Heart right ventricle (tissue), 16 donors: ENCODE measurements at places on chromosomes 11 and 22.

GRCh38 chr22:45897736-45898135 is 79.2 kb downstream of the WNT7B start:
- peak; percentile 1 for DNase-seq

DNA sequence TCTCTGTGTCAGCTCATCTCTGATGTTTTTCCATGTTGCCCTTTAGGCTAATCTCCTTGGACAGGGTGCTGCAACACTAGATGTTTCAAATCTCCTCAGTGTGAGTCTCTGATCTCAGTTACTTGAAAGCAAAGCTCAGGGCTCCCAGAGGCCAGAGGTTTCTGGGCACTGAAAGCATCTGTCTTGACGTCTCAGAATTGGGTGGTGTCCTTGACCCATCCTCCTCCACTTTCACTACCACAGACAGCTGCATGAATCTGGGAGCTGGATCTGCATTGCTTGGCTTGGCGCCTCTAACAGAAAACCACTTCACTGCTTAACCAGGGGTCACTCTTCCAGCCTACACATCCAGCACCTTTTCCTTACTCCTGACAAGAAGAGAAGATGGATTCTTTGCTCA is 399.4 kb downstream of the NXPE2 start:
- DNase-seq: no peak

- no peak for DNase-seq
These were observed 120.2 kb downstream of the METTL15 start for GRCh38 chr11:28228196-28228895.

DNA sequence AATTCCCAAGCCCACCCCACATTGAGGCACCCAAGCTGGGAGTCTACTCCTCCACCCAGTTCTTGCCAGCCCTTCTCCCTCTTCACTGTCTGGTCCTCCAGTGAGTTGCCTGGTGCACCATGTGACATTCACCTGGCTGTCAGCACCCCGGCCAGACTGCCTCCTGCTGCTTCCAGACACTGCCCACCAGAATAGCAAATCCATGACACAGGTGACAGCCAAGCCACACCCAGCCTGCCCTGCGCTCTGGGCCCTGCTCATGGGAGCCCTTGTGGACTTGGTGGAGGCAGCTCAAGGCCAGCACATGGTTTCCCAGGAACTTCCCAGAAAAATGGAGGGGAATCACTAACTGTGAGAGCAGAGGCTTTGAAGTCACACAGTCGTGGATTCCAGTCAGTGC is 96.3 kb upstream of the CSNK2A3 start:
- DNase-seq: no peak

DNA sequence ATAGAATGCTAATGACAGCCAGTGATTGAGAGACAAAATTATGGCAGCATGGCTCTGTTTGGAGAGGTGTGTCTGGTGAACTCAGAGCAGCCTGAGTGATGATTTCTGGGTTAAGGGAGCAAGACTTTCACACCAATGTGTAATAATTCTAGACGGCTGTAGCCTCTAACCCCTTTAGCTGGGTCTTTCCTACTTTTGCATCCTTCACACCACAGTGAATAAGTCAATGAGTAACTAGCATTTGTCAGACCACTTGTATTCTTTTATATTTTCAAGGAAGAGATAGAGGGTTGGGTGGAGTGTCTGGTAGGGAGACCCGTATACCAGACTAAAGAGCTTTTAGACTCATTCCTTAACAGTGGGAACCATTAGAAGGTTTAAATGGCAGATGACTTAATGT is 50.4 kb downstream of the ATXN10 start:
- no peak for DNase-seq

DNA sequence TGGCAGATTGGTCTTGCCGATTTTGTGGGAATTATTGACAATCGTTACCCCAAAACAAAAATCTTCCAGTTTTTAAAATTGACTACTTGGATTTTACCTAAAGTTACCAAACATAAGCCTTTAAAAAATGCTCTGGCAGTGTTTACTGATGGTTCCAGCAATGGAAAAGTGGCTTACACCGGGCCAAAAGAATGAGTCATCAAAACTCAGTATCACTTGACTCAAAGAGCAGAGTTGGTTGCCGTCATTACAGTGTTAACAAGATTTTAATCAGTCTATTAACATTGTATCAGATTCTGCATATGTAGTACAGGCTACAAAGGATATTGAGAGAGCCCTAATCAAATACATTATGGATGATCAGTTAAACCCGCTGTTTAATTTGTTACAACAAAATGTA is 37.2 kb downstream of the IGLL1 start:
- DNase-seq: no peak

DNA sequence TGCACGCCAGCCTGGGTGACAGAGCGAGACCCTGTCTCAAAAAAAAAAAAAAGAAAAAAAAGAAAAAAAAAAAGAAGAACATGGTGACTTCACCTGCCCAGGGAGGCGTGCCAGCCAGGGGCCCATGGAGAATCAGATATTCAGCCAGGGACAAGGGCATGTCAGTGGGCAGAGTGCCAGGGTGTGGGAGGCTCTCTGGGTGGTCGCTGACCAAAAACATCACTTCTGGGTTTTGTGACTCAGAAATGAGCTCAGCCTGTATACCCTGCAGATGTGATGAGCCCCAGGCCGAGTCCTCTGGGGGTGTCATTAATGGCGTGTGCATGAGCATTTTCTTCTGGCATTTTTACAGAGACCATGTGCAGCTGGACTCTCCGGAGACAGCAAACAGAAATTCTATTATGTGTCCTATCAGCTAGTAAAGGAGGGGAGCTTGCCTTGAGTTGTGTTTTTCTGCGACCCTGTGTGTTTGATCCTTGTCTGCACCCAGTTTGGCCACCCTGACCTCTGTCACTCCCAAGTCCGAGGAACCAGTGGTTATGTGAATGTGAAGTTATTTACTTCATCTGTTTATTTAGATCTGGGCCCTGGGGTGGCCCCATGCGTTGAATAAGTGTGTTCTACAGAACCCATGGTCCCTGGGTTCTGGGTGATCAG is 53.6 kb downstream of the BCR start:
- DNase-seq: peak; percentile 50

DNA sequence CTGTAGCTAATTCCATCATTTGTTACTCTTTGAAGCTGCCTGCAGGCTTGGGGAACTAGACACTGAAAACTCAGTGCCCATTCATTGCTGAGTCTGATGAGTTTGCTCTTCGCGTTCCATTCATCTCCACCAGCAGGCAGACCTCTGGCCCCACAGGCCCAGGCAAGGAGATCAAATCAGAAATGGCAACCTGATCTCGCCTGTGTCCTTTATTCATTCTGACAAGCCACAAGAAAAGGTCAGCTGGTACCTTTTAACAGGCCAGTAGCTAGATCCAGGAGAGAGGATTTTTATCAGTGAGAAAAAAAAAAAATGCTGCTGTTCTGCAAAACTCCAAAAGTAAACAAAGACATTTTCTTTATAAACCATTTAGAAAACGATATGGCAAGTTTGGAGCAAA is 742.5 kb downstream of the ETS1 start:
- DNase-seq: no peak

DNA sequence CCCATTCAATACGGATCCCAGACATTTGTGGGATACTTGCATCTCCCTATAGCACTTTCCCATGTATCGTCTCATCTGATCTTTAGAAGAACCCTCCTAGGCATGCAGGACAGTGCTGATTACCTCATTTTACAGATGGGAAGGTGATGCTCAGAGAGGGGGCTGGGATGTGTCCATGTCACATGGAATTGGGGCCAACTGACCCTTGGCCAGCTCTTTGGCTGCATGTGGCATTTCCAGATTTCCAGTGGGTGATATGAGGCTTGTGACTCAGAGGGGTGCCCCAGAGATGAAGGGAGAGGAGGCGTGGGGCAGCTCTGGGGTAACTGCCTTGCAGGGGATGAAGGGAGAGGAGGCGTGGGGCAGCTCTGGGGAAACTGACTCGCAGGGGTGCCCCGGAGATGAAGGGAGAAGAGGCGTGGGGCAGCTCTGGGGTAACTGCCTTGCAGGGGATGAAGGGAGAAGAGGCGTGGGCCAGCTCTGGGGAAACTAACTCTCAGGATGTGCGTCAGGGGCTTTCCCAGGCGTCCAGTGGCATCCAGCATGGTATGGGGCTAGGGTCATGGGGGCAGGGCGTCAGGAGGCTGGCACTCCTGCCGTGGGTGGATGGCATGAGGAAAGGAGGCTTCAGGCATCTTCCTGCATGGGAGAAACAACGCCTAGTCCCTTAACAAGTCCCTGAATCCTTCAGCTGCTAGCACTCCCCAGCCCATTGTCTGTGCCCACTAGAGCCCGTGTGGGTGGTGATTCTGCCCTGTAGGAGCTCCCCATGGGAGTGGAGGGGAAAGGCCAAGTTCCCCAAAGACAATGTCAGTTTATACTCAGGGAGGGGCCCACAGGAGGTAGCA is 11.9 kb upstream of the CERK start:
- DNase-seq: no peak

- DNase-seq: no peak
These were observed 8.5 kb downstream of the RNH1 start for GRCh38 chr11:498297-499181.

DNA sequence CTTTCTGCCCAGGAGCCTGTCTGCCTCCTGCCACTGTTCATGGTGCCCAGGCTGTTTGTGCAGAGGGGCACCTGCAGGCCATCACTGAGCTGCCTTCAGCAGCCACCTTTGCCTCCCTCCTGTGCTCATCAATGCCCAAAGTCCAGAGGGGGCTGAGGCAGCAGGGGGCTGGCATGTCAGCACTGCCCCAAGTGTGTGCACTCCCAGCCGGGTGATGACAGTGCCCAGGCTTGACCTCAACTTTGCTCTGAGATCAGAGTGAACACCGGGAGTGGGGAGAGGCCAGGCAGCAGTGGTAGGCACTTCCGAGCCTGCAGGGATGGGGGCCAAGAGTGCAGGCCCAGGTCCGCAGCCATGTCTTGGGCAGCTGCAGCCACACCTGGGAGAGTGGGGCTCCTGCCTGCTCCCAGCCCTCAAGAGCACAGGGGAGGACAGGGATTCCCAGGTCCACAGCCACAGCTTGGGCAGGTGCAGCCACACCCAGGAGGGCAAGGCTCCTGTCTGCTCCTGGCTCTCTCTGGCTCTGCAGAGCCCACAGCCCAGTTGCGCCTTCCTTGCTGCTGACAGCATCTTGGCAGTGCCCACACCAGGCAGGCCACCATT is 15.2 kb downstream of the SAA4 start:
- no peak for DNase-seq

DNA sequence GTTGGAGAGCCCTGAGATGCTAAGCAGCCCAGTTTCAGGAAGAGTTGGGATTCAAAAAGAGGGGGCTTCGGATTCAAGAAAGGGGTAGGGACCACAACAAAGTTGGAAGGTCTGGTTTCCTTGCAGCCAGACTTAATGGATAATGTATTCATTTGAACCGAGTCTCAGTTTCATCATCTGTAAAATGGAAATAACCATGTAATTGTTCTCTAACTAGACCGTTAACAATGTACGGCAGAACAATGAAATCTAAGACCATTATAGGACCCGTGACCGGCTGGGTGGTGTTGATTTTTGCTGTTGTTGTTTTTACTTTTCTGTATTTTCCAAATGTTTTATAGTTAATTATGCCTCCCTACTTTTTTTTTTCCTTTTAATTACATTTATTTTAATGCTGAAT is 6.4 kb upstream of the MRPL48 start:
- DNase-seq: no peak

DNA sequence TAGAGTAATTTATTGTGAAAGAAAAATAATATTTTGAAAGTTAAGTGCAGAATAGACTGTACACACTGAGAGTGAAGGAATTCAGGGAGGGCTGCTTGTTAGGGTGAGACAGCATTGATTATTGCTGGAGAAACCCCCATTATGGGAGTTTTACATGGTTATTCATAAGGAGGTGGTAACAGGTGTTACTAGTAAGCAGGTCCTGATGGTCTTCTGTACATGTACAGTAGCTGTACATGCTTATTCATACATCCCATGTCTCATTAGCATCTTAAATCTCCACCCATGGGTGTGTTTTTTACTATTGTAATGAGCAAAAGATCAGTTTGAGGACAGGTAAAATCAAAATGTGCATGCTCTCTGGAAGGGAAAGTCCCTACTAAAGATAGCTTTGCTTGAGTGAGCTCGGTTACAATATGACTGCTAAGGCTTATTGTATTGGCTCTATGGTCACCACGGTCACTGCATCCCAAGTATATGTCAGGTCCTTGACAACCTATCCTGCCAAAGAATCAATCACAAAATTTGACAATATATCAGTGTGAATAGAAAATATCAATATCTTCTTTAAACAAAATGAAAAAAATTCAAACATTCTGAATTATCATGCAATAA is 6.2 kb downstream of the KDM4F start:
- no peak for DNase-seq

GRCh38 chr11:119483881-119484371 is 61.0 kb upstream of the THY1 start:
- no peak for DNase-seq

DNA sequence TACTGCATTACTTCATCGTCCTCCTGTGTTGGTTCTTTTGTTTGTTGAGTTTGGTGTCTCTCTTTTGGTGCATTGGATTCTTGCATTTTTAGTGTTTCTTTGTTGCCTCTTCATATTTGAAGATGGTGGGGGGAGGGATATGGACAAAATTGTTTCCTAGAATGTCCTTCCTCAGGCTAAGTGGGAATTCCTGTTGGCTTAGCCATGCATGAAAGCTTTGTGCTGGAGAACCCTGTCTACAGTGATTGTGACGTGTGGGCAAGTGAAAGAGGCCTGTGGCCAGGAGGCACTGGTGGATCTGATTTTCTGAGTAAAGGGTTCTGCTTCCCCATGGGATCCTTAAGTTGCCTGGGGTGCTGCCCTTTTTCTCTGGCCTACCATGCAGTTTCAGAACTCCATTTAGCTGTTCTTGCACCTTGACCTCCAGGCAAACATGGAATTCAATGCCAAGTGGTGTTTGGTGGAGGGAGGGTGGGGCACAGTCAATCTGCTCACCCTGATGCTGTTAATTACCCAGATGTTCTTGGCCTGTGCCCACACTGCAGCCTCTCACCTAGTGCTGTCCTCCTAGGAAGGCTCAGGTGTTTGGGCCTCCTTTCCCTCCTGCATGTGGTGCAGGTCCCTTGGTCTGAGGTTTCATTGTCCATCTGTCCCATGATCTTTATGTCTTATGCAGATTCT is 46.3 kb upstream of the SLC22A12 start:
- no peak for DNase-seq

DNA sequence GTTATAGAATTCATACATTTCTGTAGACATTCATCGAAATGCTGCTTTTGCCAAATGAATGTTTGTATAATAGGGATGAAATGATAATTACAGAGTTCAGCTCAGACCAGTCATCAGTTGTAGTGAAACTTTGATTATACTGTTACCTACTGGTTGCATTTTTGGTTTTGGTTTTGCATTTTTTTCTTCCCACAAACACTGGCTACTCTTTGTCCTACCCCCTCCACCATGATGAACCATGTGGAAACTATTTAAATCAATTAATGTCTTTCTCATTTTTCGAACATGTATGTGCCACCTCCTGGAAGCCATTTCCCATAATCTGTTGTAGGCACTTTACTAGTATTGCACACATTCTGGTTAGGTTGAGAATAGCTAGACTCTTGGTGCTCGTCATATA is 75.3 kb upstream of the MTNR1B start:
- no peak for DNase-seq

- DNase-seq: no peak
These were observed 11.6 kb downstream of the PISD start for GRCh38 chr22:31650391-31650790.

GRCh38 chr11:64787526-64788320 is 9.4 kb upstream of the SF1 start:
- DNase-seq: peak; percentile 62
